IMR-90 (cell line): ENCODE measurements at places on chromosomes 2 and 18. TPM values are rescaled to one million over a fixed set of nuclear protein-coding genes. Genes with fewer than 3 reads are reported as not detected.

GRCh38 chr2:68435615-68436014 lies 31.5 kb downstream of the FBXO48 start:
- DNase-seq = peak; percentile 56

- DNase-seq = peak; percentile 93
Observed at GRCh38 chr2:37283207-37283606, 41.4 kb downstream of the PRKD3 start.

DNA sequence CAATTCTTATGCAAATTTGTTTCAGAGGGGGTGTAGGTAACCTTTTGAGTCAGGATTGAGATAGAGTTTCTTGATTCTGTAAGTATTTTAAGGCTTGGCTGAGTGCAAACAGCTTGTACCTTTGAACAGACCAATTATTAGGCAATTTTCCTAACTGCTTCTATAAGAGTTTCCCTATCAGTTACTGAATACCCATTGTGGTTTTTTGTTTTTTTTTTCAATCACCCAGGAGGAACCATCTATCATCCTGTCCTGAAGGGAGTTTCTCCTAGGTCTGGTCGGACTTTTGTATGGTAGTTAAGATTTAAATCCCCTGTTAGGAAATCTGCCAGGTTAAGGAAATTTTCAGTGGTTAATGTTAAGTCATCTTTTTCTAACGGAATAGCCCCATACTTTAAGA lies 319.4 kb upstream of the SLC39A10 start:
- no peak for DNase-seq

DNA sequence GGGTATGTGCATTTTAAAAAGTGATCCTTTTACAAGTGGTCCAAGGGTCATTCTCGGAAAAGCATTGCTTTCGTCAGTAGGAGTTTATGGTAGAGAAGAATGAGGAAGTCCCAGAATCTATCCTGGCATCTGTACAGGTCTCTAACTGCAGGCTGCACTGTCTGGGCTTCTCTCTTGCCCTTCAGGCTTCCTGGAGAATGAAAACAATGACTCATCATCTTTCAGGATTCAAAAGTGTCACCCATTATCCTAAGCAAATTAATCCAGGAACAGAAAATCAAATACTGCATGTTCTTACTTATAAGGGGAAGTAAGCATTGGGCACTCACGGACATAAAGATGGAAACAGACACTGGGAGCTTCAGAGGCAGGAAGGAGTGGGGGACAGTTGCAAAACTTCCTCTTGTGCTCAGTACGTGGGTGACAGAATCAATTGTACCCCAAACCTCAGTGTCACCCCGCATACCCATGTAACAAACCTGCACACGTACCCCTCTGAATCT lies 60.2 kb upstream of the TXNDC2 start:
- DNase-seq = peak; percentile 96

GRCh38 chr18:2617401-2617998 lies 38.0 kb upstream of the SMCHD1 start:
- no peak for DNase-seq

Gene ZCCHC2
- total RNA-seq = 2.2 and 3.6 TPM in 2 replicates

GRCh38 chr2:10536569-10537133 lies 88.5 kb upstream of the ODC1 start:
- no peak for DNase-seq
